ENCODE measurements at places on chromosomes 13 and 19. TPM values are rescaled to one million over a fixed set of nuclear protein-coding genes. Genes with fewer than 3 reads are reported as not detected.

KLF1 gene
- polyA plus RNA-seq = 0.45 TPM

SELENOV gene
- polyA plus RNA-seq = 12.6 TPM

ZNF471 gene
- polyA plus RNA-seq = 32.3 TPM

ADAMTSL5 gene
- polyA plus RNA-seq = 0.78 TPM

MCF2L gene
- polyA plus RNA-seq = 43.4 TPM

THSD8 gene
- 4.4 TPM for polyA plus RNA-seq

LYL1 gene
- 5.2 TPM for polyA plus RNA-seq

LAMP1 gene
- 178 TPM for polyA plus RNA-seq

WDR87 gene
- not detected for polyA plus RNA-seq

DNA sequence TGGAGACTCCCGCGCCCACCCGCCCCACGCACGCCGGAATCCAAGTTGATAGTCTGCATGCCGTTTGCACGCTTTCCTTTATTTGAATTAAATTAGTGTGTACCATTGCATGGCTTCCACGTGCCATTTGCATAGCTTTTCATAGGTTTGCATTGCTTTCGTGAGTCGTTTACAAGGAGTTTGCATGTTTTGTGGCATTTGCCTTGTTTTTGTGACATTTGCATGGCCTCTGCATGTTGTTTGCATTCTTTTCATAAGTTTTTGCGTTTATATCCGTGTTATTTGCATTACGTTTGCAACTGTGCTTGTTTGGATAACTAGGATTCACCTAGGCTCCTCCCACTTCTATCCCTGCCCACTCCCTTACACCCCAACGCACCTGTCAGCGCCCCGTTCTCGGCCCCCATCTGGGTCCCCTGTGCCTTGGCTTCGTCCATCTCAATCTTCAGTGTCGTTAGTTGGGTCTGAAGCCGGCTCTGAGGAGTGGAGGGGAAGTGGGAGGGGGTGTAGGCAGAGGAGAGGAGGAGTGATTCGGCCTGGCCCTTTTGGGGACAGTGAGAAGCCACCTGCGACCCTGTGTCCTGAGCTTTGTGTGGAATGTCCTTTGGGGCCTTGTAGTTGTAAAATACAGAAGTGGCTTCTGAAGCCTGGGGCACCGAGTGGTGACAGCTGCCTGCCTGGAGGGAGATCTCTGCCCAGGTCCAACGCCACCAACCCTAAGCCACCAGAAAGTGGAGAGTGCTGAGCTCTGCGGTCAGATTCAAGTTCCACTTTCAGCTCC, 2.4 kb downstream of the CCDC194 start:
- no peak for DNase-seq

GRCh38 chr13:97072297-97072696, 78.0 kb upstream of the OXGR1 start:
- no peak for DNase-seq

- DNase-seq = no peak
Observed at GRCh38 chr13:32300920-32301319, 14.2 kb downstream of the ZAR1L start.

DNA sequence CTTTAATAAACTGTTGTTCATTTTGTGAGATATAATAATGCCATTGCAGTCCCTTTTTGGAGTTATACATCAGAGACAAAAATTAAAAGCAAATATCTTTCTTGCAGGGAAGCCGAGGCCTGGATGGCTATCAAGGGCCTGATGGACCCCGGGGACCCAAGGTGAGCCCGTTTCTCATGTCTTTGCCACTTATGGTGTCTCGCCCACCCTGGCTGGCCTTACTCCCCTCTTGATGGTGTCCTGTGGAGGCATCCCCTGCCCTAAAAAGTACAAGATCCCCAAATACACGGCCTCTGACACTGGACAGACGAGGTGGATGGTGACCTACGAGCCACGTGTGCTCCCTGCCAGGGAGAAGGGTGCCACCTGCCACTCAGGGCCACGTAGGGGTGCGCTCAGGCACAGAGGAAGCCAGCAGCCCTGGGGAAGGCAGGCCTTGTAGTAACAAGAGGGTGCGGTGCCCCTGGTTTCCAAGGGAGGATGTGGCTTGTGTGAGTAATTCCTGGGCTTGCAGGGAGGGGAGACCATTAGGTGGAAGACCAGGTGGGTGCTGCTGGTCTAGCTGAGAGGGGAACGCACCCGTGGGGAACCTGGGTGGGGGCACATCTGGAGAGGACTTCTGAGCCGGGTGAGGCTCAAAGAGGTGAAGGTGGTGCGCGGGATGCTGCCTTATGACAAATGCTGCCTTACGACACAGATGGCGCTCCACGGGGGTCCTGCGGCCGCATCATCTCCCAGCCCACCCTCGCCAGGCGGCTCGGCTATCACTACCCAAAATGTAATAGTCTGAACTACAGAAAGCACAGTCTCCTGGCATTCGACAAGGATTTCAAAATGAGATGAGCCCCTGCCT, 115.6 kb downstream of the RAB20 start:
- DNase-seq = no peak

- peak; percentile 59 for DNase-seq
Observed at GRCh38 chr13:104015646-104016396, 949.6 kb upstream of the SLC10A2 start.

DNA sequence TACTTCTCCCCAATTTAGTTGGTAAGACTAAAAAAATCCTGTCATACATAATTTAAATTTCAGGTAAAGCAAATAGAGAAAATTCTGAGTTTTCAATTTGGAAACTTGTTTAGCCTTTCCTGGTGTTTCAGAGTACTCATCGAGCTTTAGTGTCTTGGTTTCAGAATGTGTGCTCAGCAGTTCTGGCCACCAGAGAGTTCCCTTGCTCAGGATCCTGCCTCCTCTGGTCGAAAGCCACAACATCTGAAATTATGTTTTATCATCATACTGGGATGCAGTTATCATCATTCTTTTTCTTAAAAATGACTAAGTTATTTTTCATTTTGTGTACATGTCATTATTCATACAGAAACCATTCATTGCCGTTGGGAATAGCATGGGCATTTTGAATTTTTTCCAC, 263.2 kb upstream of the SPRY2 start:
- no peak for DNase-seq

DNA sequence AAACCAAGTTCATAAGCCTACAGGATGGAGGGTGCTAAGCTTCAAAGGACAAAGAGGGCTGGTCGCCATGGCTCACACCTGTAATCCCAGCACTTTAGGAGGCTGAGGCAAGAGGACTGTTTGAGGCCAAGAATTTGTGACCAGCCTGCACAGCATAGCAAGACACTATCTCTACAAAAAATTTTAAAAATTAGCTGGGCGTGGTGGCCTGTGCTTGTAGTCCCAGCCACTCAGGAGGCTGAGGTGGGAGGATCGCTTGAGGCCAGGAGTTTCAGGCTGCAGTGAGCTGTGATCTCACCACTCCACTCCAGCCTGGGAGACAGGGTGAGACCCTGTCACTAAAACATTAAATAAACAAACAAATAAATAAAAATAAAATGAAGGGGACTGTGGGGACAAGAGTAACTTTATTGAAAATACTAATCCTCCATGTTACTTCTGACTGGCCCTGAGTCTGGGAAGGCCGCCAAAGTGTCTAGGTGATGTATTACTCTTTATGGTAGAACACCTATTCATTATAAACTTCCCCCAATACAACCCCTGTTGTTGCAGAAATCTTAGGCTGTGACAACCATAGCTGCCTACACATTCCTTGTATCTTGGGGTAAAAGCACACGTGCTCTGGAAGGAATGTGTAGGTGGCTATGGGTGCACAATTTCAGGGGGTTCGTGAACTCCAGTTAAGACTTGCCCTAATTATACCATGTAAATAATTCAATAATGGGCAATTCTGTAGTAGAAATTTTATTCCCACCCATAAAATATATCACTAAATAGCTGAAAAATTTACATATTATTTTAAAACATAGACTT, 14.6 kb upstream of the URAD start:
- no peak for DNase-seq

- DNase-seq = no peak
Observed at GRCh38 chr19:1647501-1648458, 4.6 kb downstream of the TCF3 start.

DNA sequence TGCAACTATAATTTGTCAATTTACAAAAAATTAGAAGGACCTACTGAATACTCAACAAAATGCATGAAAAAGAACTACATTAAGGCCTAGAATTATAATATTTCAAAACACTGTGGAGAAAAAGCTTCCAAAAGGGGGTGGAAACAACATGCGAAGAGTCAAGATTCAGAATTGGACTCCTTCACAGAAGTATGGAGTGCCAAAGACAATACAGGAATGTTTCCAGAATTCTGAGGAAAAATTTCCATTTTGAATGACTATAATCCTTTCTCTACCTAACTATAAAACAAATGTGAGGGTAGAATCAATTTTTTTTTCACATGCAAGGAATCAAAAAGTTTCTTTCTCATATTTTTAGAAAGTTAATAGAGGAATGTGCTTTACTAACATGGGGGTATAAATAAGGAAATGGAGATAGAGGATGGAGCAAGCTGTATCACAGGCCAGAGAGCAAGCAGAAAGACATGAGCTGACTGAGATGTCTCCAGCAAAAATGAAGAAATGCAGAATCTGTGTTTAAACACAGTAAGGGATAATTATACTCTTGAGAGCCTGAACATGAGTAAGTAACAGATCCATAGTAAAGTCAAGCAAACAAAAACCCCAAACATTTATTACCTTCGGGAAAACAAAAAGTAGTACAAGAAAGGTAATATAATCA, 39.5 kb upstream of the SMAD9 start:
- DNase-seq = no peak

DNA sequence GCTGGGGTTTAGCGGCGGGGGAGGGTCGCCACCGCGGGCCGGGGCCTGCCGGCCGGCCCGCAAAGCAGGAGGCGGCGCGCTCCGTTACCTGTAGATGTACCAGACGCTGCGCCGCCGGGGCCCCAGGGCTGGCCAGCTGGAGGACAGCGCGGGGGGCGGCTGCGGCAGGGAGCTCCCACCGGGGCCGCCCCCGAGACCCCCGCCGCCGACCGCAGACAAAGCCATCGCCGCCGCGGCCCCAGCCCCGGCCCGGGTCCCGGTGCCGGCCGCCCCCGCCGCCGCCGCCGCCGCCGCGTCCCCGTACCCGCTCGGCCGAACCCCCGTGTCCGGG, 24.8 kb downstream of the SHANK1 start:
- no peak for DNase-seq

- DNase-seq = no peak
Observed at GRCh38 chr19:50199259-50199555, 4.2 kb upstream of the MYH14 start.

GRCh38 chr13:65907666-65908525, 1322.2 kb downstream of the PCDH9 start:
- no peak for DNase-seq

DNA sequence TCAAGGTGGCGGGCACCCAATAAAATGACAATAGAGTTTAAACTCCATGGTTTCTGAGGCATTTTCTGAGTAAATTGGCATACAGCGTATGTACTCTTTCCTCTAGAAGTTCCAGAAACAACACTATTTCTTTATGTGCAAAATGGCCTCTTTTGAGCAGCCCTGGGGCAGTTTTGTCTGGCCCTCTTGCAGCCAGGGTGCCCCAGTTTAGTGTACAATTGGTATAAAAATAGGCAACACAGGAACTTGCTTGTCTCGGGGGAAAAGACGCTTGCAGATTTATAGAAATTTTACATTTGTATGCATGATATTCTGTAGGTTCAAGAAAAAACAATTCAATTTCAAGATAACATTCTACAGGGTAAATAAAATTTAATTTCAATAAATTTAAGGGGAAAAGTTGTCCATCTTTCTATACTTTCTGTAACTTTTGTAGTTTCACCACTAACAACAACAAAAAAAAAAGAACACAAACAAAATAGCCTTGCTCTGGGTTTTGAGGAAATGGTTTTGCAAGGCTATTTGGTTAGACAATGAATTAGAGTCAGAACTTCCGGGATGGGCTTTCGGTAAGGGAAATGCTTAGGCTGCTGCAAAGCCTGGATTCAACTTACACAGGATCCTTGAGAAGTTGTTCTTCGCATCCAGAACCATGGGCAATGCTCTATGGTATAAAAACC, 45.3 kb downstream of the LRCH1 start:
- DNase-seq = no peak

DNA sequence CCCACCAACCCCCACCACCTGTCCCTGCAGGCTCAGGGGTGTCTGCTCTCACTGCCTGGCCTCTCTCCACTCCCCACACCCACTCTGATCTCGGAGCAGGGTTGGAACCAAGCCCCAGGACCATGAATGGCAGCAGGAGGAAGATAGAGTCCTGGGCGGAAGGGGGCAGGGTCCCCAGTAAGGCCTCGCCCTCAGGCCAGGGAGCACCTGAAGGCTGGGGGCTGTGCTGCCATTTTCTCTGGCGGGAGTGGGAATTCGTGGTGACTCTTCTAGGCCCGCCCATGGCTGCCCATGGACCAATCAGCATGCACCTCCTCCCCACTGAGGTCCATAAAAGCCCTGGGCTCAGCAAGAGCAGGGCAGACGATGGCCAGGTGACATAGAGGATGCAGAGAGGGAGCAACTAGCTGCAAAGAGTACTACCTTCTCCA, 25.0 kb downstream of the KBTBD6 start:
- DNase-seq = no peak

DNA sequence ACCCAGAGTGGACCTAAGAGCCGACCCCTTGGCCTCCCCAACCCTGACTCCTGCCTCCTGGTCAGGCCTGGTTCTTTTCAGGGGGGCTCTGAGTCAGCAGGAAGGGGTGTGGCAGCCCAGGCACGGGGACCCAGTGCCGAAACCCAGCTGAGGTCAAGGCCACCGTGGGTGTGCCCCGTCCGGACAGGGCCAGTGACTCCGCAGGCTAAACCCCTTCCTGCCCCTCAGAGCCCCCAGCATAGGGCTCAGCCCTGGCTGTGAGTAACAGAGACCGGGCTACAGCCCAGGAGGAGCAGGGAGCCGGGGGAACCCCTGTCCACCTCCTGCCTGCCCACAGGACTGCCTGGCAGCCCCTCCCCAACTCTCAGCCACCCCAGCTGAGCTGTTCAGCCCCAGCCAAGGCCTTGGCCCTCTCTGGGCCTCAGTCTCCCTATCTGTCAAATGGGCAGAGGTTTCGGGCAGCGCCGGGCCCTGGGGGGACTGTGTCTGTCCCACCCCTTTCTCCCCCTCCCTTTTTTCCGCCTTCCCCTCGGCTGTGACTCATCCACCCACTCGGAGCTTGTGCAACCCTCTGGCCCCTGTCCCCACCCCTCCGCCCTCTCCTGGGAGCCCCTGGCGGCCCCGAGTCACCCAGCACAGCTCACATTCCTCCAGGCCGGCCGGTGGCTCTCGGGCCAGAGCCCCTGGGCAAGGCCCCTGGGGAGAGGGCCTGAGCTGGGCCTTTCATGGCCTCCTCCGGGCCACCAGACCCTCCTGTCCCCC, 8.6 kb downstream of the ZBTB7A start:
- DNase-seq = no peak
